ENCODE measurements at places on chromosomes 1 and 21. TPM values are rescaled to one million over a fixed set of nuclear protein-coding genes. Genes with fewer than 3 reads are reported as not detected.

Gene TPTE
- total RNA-seq = not detected

DNA sequence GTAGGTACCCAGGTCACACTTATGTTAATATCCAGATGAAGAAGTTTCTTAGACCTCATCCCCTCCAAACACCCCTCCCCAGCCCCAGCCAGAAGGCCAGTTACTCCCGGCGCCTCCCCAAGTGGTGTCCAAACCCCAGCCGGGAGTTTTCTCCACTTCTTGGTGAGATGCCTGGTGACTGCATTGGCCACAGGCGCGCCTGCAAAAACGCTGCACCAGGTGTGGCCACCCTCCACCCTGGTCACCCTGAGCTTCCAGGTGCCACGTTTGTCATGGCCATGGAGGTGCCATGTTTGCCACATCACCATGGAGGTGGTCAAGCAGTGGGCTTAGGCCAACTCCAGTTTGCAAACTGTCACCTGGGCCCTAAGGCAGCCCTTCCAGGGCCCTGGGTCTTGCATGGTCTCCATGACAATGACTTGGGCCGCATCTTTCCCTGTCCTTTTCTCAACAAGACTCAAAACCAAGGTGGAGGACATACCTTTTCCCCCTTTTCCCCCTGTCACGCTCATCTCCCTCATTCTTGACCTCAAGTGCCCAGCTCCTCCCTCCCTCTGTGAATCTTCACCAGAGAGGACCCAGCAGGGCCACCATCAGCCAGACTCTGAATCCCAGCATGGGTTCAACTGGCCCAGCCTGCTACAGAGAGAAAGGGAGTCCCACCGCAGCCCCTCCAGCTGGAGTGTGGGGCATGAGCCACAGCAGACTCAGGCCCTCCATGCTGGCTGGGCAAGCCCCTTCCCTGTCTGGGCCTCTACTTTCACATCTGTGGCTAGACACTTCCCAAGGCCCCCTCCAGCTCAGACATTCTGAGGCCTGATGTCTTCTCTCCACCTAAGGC, 125.9 kb upstream of the ZBTB40 start:
- no peak for DNase-seq

DNA sequence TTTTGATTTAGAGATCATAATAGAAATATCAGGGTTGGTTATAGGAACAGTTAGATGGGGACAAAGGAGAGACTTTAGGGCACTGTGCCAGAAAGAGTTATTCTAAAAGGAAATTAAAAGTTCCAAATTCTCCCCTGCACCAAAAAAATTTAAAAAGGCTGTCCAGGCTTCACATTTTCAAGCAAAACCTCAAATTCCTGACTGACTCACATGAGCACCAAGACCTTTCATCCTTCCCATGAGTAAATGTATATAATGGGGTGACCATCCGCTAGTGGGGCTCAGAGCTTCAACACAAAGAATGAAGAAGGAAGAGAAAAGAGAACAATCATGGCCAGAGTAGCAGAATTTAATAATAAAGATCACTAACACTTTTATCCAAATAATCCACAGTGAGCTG, 131.6 kb upstream of the MROH9 start:
- DNase-seq = no peak

GRCh38 chr1:40582116-40582515, 50.7 kb downstream of the ZNF684 start:
- DNase-seq = no peak

DNA sequence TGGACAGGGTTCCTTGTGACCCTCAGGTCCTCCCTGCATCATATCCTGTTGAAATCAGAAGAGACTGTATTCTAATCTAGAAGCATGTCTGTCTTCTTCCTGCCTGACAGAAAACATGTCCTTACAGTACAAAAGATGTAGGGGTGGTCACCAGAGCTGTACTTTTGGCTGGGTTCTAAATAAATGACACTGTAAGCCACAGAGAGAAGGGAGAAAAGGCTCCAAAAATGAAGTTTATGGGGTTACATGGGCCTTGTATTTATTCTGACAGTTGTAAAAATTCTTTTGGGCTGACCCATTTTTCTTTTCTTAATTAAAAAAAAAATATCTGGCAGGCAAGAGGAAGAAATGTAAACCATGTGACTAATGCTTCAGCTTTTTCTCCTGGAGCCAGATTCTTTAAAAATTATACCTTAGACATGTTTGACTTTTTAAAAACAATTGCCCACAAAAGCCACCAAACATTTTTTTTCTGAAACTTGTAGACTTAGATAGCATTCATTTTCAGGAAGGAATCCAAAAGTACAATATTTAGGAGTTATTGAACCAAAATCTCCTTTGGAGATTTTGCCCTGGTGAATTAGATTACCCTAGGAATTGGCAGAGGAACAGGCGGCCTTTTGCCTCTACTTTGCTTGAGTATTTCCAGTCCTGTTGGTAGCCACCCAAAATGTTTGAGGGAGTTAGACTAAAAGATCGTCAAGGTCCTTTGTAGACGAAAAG, 17.1 kb downstream of the RGL1 start:
- DNase-seq = no peak

GRCh38 chr1:200036619-200037270, 9.2 kb downstream of the NR5A2 start:
- DNase-seq = no peak

Gene SORT1
- 117 TPM for total RNA-seq

Measured in left ventricle myocardium superior (tissue), 1 donor.